ENCODE measurements at places on chromosomes 13 and 19.

DNA sequence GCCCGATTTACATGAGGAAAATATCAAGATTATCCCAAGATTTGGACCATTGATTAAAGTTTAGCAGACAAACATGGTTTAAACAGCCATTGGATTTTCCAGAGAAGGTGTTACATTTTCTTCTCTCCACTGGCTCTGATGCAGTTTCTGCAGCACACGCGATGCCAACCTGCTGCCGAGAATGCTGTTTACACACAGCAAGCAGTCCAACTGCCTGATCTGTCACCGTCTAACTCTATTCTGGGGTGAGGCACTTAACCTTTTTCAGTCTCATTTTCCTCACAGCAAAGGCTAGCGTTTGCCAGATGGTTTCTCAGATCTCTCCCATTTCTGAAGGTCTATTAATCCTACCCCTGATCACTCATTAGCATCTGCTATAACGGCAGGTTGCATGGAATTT, 763.5 kb upstream of the GPC6 start:
- DNase-seq: no peak

GRCh38 chr13:114108894-114109293, 23.5 kb downstream of the RASA3 start:
- no peak for DNase-seq

DNA sequence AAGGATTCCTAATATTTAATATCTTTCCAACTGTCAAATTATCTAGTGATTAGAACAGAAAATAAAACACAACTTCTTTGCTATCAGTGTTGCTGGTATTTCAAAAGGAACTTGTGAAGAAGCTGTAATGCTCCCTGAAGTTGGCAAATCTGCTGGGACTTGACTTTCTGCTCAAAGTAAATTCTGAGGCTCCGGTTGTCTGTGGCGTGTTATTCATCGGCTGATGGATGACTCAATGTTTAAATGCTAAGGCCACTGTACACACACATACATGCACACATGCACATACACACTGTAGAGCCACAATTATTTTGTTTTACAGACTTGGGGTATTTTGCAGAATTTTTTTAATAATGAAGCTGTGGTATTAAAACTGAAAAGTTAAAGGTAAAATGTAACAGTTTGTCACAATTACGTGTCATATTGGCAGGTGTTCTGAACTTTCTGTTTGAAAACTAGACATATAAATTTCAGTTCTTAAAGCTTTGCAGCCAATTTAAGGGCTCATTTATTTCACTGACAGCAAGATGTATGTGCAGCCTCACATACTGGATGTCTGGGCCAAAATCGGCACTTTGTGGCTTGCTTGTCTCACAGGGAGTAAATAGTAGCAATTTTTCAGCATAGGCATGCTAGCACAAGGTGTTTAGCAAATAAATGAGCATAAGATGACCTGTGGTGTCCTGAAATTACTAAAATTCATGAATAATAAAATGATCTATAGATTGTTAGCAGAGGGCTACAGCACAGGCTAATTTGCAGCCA, 1691.7 kb upstream of the PCDH20 start:
- no peak for DNase-seq

DNA sequence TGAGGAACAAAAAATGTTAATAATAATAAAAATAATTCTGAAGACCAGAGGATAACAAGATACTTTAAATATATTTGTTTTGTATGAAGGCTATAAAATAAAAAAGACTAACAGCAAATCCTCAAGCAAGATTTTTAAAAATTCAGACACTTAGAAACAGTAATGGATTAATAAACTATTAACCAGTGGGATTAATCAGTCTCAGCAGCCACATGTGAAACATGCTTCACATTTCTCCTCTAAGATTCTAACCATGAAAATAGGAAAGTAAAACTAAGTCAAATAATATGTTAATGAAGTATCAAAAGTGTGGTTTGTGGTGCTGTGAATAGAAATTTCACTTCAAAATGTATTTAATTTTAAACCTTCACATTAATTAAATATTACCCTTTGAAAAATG, 57.4 kb downstream of the KCNRG start:
- no peak for DNase-seq

DNA sequence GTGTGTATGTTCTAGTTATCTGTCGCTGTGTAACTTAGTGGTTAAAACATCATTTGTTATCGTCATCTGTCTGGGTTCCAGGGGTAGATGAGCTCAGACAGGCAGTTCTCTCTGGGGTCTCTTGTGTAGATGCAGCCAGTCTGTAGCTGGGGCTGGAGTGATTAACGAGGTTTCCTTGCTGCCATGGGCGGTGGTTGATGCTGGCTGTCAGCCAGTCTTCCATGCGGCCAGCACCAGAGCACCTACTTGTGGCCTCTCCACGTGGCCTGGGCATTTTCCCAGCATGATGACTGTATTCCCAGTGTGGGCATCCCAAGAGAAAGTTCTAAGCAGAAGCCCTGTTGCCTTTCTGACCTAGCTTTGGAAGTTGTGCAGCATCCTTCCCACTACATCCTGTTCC, 10.7 kb downstream of the ERCC5 start:
- DNase-seq: no peak

- DNase-seq: no peak
Measured at GRCh38 chr19:7078008-7078407, 8.5 kb downstream of the ZNF557 start.

GRCh38 chr13:109787135-109787954, 962 bp upstream of the IRS2 start:
- peak; percentile 24 for DNase-seq

DNA sequence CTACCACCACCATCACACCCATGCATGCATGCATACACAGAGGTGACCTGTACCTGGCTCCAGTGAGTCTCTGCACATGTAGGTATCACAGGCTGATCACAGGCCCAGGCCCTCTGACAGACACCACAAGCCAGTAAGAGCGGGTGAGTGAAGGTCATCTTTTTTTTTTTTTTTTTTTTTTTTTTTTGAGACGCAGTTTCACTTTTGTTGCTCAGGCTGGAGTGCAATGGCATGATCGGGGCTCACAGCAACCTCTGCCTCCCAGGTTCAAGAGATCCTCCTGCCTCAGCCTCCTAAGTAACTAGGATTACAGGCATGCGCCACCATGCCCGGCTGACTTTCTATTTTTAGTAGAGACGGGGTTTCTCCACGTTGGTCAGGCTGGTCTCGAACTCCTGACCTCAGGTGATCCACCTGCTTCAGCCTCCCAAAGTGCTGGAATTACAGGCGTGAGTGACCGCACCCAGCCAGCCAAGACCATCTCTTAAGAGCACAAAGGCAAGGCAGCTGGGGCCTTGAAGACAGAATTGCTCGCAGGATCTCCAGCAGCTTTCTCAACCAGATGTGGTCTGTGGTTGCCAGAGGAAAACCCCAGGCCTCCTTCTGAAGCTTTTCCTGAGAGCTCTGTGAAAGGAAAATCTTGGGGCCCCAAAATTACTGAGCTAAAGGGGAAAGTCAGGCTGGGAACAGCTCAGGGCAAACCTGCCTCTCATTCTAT, 3.2 kb upstream of the NKG7 start:
- peak; percentile 65 for DNase-seq

DNA sequence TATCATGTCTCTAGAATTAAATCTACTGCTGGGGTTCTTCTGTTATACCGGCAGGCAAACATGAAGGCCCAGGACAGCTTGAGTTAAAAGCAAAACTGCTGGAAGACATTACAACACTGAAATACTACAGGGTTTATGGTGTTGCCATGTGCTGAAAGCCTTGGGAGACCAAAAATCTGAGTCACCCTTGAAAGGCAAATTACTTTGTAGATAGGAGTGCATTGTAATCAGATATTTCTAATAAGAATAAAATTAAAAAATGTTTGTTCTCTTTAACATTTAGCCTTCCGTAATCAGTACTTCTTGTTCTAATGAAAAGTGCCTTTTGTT, 181.3 kb downstream of the PCDH9 start:
- DNase-seq: no peak

- DNase-seq: peak; percentile 54
Measured at GRCh38 chr19:1082165-1082927, 12.8 kb downstream of the POLR2E start.

- DNase-seq: no peak
Measured at GRCh38 chr13:29402166-29402636, 193.3 kb downstream of the SLC7A1 start.

DNA sequence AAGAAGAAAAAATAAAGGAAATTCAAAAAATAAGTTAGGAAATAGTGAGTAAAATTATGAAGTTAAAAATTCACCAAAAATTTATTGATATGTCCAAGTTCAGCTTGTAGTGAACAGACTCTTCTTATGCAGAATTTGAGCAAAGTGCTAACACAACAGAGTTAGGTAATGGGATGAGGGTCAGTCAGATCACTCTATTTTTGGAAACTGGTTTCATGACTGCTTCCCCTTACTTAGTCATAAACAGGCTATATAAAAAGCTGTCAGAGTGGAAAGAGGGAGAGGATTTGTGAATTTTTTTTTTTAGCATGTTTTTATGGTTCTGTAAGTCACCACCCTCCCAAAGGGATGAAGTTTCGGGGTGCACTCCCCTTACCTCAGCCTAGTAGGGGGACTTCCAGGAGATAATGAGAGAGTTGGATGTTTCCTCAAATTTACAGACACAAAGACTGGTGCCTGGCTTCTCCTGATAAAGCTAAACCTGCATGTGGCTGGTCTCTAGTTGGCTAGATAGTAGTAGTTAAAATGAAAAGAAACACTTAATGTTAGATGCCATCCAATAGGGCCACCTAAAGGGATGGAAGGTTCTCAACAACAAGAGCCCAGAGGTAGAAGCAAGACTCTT, 4.5 kb downstream of the CPB2 start:
- no peak for DNase-seq

- DNase-seq: peak; percentile 62
Measured at GRCh38 chr19:41449079-41449864, 6.3 kb downstream of the ERICH4 start.

GRCh38 chr19:45321848-45322247, 827 bp downstream of the CKM start:
- DNase-seq: no peak

DNA sequence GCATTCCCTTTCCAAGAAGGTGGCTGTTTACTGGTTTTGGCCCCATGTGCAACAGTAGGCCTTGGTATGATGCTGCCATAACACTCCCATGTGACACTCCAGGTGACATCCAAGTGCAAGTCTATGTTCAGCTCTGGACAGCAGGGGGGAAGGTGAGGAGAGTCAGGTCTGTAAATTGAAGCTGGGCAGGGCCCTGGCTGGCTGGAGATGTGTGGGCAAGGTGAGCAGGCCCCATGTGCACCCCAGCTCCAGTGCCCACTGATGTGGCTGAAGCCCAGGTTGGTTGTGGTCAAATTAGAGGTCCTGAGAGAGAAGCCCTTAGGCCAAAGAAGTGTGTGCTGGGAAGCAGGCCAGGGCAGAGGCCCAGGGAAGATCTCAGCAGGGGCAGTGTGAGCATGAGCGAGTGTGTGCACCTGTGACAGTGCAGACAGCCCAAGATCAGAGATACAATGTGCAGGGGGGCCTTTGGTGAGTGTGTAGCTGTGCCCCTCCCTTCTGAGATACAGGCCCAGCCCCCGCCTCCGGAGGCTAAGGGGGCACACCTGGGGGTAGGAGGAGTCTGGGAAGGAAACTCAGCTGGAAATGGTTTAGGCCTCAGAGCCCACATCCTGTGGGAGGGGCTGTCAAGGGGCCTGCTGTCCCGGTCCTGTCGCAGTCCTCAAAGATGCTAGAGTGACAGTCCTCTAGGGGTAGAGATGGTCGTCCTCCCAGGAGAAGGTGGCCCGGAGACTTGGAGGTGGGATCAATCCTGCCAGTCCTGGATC, 18.6 kb downstream of the DEDD2 start:
- peak; percentile 88 for DNase-seq

- no peak for DNase-seq
Measured at GRCh38 chr19:17111766-17112165, 36.2 kb downstream of the MYO9B start.

- peak; percentile 39 for DNase-seq
Measured at GRCh38 chr19:50835785-50836542, 2.6 kb upstream of the KLK15 start.

DNA sequence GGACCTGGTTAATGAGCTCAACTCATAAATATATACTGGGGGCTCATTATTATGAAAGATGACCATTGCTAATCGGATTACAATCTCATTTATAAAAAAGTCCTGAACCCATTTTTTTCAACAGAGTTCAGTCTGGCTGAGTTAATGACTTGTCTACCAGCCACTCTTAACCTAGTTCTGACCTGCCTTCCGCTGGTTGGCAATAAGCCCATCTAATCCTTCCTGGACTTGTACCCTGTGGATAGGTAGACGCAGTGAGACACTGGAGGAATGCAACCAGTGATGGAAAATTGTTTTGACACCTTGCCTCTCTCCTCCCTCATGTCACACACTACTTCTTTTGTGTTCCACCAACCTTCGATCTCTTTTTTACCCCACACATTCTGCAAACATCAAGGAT, 279.9 kb downstream of the FOXO1 start:
- no peak for DNase-seq

DNA sequence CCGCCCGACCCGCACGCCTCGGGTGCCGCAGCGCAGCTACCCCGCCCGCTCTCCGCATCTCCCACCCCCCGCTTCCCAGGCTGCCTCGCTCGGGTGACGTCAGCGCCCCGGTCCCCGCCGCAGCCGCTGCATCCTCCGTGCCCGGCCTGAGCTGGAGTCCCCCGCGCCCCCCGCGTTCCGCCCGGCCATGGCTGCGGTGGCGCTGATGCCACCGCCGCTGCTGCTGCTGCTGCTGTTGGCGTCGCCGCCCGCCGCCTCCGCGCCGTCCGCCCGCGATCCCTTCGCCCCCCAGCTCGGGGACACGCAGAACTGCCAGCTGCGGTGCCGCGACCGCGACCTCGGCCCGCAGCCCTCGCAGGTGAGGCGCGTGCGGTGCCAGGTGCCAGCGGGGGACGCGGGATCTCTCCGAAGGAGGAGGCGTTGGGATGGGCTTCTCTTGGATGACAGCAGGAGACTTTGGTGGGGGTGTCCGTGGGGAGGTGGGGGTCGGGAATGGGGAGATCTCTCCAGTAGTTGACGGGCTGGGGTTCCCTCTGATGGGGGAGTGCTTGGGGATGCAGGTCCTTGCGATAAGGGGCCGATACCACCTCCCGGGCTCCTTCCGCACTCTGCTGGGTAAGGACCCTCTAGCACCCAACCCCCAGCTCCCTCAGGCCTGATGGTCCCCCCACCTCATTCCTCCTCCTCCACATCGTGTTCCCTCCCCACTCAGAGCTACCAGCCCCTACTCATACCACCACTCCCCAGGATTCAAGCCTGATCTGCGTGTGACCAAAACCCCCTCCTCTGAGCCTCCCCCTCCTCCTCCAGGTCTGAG, at the start of gene TMEM59L:
Gene TMEM59L, plus strand, starts transcription at position 99 of the 817 bp plus-strand sequence. Its CDS starts 89 bp downstream, at position 188.
- DNase-seq: peak; percentile 35

DNA sequence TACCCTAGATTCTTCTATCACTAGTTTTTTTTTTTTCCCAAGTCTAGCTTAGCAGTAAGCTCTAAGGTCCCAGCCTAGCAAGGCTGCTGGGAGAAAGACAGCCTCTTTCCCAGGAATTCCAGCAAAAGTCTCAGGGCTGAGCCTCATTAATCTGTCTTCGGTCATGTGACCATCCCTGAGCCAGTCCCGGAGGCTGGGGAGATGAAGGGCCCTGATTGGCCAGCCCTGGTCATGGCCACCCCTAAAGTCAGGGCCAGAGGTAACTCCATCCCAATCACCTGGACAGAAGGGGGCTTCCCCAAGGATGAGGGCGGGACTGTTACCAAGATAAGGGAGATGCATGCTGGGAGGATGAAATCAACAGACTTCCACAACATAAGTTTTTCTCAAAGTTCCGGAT, 43.3 kb downstream of the CCNE1 start:
- no peak for DNase-seq

GRCh38 chr19:38024992-38025908, 118.2 kb downstream of the SIPA1L3 start:
- no peak for DNase-seq

Measured in T-helper 2 cell (primary cell).